ENCODE measurements at places on chromosomes 5 and 9.
A peak's percentile ranks its signal among the peaks of the same experiment; 100 is the strongest.

DNA sequence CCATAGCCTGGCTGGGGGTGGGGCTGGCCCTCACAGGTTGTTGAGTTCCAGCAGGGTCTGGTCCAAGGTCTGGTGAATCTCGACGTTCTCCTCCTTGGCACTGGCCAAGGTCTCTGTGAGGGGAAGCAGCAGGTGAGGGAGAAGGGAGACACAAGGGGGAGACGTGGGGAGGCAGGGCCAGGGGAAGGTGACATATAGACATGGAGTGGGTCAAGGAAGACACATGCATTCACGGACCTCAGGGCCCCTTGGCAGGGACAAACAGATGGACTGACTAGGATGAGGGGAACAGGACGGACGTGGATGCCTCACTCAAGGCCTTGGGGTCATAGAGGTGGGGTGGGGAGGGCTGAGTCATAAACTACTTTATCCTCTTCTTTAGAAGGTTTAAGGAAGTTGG is 7.7 kb downstream of the TPM2 start:
- DNase-seq, result no peak

DNA sequence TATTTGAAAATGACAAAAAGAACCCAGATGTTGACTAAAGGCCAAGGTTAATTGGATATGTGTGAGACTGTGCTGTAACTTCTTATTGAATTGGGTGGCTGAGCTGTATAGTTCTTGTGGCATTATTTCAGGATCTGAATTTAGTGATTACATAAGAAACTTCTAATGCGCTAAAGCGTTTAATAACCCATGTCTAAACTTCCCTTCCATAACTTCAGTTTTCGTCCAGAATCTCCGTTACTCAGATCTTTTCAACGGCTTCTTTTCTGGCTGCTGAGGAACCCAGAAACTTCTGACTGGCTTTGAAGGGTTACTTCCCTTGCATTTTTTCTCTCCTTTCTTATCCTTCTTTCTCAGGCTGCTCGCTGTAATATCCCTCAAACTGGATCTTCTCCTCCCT is 28.1 kb upstream of the C9orf72 start:
- no peak for DNase-seq

- no peak for DNase-seq
Measured at GRCh38 chr9:133372144-133372543, 3.7 kb downstream of the SURF4 start.

- DNase-seq, result no peak
Measured at GRCh38 chr5:14064841-14065240, 78.3 kb upstream of the TRIO start.

- no peak for DNase-seq
Measured at GRCh38 chr5:121962958-121963357, 1.2 kb downstream of the SRFBP1 start.

GRCh38 chr5:76867038-76867437 is 17.2 kb downstream of the S100Z start:
- DNase-seq, result no peak

DNA sequence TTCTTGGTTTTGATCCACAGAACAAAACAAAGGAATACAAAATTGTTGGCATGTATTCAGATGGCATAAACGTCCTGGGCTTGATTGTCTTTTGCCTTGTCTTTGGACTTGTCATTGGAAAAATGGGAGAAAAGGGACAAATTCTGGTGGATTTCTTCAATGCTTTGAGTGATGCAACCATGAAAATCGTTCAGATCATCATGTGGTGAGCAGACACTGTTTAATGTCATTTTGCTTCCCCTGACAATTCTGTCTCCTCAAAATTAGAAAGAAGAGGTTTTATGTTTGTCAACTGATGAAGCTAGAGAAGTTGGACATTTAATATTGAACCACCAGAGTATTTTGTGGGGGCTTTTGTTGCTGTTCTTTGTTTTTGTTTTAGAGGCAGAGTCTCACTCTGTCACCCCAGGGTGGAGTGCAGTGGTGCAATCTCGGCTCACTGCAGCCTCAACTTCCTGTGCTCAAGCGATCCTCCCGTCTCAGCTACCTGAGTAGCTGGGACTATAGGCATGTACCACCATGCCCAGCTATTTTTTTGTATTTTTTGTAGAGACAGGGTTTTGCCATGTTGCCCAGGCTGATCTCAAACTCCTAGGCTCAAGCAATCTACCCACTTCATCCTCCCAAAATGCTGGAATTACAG is 82.0 kb downstream of the SLC1A1 start:
- DNase-seq, result no peak

DNA sequence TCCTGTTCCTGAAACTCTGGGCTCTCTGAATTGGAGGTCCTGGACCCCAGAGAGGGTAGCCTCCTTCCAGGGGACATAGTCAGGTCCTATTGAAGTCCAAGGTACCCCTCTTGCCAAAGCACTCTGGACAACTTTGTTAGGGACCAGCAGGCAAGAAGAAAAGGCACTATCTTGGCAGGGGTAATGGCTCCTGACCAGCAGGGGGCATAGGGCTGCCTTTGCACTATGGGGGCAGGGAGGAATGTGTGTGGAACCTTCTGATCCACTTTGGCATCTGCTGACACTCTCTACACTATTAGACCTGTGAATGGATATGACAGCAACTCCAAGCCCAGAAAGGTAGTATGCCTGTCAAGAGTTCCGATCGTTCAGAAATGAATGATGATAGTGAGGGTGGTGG is 179.0 kb upstream of the CD180 start:
- DNase-seq, result no peak

- DNase-seq, result no peak
Measured at GRCh38 chr9:93477397-93477796, 24.0 kb upstream of the FAM120AOS start.

DNA sequence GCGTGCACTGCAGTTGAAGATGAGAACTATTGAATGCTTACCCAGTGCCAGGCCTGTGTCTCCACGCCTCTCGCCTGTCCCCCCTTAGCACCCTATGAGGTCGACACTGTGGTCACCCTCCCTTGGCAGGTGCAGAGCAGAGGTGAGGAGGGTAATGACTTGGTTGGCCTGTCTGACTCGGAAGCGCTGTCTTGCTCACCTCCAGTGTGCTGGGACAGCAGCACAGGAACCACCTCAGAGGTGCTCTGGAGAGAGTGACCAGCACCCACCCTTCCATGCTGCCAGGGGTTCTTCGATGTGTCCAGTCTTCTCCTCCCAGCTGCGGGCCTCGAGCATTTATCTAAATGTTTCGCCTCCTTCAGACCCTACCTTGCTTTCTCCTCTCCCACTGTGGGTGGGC is 178.3 kb upstream of the IRX2 start:
- no peak for DNase-seq

GRCh38 chr9:113966394-113966793 is 90.3 kb downstream of the ZNF618 start:
- no peak for DNase-seq

GRCh38 chr5:38099205-38100168 is 158.9 kb upstream of the EGFLAM start:
- no peak for DNase-seq

GRCh38 chr5:1523793-1524480 is at the start of gene LPCAT1:
Gene LPCAT1, minus strand, starts transcription at chr5:1523960. Its CDS starts 116 bp downstream, at chr5:1523844.
- peak; percentile 79 for DNase-seq

DNA sequence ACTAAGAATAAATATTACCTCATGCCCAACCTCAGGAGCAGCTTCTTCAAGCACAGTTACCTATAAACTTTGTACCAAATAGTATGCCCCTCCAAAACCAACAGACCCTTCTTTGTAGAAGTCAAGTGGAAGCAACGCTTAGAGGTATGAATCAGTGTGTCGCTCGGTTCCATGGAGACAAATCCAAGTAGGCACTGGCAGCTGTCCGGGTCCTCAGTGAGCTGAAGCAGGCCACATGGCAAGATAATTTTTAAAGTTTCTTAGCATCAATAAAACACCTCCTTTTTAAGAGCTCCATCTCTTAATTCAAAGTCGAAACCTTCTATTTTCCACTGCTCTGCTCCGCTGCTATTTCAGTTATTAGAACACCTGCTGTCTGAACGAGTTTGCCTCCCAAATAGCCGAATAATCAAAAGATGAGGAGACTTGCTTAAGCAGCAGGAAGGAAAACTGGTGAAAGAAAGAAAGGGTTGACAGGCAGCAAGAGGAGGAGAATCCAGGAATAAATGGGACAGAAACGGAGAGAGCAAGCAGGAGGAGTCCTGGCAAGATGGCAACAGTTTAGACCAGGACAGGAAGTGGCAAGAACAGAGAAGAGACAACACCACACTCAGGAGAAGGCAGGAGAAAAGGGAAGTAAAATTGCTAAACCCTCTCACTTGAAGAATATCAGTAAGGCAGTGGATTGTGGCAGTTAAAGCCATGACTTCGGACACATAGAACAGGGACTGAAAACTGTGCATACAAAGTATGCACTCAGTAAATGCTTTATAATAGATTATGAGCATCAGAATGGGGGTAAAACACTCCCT is 65.0 kb downstream of the PPP2R2B start:
- no peak for DNase-seq

- peak; percentile 21 for DNase-seq
Measured at GRCh38 chr9:109440117-109440515, 58.0 kb downstream of the PTPN3 start.

- DNase-seq, result peak; percentile 17
Measured at GRCh38 chr9:83596899-83597504, 25.9 kb upstream of the IDNK start.

DNA sequence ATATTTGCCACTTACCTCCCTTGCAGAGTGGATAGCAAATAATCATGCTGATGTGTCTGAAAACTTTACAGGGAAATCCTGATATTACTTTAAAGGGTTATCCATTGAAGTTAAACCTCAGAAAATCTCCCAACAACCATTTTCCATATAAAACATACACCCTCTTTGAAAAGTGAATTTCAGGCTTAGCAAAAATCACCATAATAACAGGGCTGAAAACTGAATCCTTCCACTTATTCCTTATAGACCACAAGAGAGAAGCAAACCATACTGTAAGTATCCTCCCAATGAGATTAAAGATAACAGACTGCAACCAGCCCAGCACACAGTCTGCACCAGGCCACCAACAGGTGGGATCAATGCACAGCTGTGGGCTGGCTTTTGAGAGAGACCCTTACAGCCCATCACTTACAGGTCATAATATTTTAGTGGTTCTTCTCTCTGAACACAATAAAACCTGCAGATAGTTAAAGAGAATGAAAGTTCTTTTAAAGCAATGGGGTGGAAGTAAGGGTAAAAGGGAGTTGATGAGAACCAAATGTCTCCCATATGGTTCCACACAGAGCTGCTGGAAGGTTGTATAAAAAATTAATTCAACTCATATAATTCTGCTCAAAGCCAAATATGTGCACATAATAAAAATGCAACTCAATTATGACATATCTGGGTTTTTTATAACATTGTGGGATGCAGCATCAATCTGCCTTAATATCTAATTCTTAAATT is 376.2 kb upstream of the GRAMD2B start:
- no peak for DNase-seq

GRCh38 chr5:163838738-163839137 is 333.3 kb downstream of the MAT2B start:
- DNase-seq, result no peak

DNA sequence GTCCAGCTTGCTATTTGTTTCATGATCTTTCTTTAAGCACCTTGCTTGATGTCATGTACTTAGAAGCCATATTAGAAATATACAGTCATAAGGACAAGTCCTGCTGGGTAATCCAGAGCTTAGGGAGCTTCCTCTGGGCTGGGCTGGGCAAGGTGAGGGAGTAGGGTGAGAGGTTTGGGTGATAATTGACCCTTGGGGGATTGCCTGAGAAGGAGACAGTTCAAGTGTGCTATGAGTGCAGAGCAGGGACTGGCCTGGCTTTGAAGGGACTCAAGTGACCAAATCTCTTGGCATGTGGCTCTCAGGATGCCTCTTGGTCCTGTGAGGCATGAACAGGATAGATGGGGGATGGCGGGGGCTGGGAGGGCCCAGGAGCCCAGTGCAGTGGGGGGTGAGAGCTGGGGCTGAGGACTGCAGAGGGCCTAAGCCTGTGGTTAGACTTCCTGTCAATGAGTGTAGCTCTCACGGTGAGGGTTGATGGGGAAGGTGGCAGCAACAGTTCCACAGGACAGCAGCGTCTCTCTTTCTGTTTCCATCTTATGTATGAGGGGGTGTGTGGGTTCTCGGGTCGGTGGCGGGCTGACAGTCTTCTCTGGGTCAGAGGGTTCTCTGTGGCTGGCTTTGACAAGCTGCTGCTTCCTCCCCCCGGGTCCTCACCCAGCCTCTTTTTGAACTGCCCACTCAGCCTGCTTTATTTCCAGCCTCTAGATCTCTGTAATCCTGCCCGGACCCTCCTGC is 53.5 kb downstream of the RGS3 start:
- peak; percentile 74 for DNase-seq

DNA sequence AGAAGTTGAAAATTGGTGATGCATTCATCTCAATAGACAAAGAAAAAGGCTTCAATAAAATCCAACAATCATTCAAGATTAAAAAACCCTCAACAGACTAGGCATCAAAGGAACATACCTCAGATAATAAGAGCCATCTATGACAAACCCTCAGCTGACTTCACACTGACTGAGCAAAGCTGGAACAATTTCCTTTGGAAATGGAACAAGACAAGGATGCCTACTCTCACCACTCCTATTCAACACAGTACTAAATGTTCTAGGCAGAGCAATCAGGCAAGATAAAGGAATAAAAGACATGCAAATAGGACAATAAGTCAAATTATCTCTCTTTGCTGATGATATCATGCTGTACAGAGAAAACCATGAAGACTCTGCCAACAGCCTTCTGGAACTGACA is 1188.1 kb downstream of the DTWD2 start:
- DNase-seq, result no peak

DNA sequence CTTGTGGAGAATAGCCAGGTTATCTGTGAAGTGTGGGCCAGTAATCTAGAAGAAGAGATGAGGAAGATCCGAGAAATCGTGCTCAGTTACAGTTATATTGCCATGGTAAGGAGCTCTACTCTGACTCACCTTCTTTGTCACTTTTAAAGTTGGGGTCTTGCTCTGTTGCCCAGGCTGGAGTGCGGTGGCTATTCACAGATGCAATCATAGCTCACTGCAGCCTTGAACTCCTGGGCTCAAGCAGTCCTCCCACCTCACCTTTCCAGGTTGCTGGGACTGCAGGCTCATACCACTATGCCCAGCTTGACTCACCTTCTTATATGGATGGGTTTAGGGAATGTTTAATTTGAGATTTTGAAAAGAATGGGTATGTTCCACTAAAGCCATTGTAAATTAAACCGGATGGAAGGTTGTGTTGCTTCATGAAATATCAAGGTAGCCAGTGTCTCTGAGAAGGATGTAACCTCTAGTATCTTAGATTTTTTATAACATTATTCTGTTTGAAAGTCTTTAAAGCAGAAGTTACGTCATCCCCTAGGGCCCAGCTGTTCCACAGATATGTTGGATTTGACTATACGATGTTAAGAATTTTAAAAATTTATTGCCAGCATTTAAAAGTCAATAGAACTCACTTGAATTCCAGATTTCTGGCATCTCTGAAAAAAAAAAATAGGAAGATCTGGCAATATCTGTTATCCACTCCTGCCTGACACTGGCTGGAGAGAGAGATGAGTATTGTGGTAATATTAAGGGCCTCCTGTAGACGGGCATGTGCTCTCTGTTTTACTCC is 5.1 kb downstream of the CNOT8 start:
- DNase-seq, result no peak

GRCh38 chr5:179298181-179298993 is 46.9 kb downstream of the ADAMTS2 start:
- DNase-seq, result no peak

Data from stimulated activated naive B cell treated with anti-CD40 and anti-IgM and Interleukin-4, amounts not matched to agents 10 μg/mL and 1 μg/mL and 100 μg/mL, for 72 hours (primary cell).